ENCODE measurements at places on chromosomes 1 and 21.

DNA sequence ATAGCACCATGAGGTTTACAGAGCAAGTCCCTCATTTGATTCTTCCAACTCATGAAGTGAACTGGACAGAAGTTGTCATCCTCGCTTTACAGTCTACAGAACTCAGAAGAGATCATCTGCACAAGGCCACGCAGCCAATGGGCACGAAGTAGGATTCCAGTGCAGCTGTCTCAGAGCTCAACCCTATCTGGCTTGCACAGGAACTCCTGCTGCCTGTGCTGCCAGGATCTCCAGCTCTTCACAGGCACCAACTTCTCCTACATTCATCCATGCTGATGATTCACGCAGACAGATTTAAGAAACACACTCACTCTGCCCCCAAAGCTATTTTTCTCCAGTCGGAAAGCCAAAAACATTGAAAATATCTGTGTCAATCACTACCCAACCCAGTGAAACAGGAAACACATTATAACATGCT is 157.0 kb downstream of the RERE start:
- no peak for DNase-seq

DNA sequence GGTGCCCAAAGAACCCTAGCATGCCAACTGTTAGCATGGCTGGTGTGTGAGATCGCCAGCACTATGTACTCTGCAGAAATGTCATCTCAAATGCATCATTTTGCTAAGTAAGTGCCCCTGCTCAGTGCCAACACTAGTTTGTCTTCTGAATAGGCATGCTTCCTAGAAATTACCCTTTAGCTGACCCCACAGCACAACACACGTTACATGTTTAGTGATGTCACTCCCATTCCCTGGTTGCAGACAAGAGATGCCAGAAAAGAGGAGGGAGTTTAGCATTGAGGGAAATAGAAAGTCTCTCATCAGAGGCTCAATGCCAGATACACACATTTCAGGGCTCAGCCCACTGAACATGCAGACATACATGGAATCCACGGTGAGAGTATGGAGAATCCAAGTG is 9.3 kb upstream of the ST6GALNAC3 start:
- no peak for DNase-seq

DNA sequence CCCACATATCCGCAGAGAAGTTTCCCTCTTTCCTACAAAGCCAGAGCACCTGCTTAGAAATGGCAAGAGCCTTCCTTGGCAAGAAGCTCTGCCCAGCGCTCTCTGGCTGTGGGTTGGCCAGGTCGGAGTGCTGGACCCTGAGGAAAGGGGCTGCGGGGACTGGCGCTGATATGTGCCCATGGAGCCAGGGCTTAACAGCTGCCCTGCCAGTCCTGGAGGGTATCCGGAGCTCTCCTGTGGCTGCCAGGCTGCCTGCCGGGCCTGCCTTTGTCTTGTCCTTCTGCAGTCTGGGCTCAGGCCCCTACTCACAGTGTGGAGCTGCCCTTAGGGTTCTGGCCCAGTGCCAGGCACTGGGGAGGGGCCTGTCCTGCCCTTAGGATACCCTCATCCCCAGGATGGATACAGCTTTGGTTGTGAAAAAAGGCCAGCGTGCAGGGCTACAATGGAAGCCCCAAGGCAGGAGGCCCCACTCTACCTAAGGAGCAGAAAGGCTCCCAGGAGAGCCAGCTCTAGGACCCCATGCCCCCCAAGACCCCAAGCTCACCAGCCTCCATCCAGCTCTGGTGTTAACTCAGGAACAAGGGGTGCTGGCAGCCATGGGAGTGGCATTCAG is 43.4 kb downstream of the KIAA1614 start:
- no peak for DNase-seq

DNA sequence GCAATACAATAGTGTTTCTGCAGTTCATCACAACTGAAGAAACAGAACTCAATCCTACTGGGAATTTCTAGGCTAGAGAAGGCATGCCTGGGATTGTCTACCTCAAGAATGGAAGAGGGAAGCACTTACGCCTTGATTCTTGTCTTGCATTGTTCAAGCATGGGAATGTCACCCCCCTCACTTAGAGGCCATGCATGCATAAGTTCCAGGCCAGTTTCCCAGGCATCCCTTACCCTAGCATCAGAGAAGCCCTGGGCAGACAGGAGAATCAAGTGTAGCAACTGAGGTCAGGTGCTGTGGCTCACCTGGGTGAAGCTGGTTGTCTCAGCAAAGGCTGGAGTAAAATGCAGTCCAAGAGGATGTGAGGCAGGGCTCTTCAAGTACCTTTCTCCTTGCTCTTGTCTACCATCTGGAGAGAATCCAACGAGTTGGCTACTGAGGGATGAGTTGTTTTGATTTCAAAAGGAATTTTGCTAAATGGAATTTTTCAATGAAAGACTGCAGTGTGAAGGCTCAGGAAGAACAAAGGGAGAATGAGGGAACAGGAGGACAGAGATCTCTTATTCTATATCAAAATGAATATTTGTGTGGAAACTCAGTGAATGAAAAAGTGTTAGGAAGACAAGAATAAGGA is 174.3 kb downstream of the NEK7 start:
- DNase-seq: no peak

- no peak for DNase-seq
These were observed 463 bp downstream of the IL12RB2 start for GRCh38 chr1:67308136-67308535.

- DNase-seq: no peak
These were observed 25.7 kb upstream of the C1orf105 start for GRCh38 chr1:172394811-172395210.

DNA sequence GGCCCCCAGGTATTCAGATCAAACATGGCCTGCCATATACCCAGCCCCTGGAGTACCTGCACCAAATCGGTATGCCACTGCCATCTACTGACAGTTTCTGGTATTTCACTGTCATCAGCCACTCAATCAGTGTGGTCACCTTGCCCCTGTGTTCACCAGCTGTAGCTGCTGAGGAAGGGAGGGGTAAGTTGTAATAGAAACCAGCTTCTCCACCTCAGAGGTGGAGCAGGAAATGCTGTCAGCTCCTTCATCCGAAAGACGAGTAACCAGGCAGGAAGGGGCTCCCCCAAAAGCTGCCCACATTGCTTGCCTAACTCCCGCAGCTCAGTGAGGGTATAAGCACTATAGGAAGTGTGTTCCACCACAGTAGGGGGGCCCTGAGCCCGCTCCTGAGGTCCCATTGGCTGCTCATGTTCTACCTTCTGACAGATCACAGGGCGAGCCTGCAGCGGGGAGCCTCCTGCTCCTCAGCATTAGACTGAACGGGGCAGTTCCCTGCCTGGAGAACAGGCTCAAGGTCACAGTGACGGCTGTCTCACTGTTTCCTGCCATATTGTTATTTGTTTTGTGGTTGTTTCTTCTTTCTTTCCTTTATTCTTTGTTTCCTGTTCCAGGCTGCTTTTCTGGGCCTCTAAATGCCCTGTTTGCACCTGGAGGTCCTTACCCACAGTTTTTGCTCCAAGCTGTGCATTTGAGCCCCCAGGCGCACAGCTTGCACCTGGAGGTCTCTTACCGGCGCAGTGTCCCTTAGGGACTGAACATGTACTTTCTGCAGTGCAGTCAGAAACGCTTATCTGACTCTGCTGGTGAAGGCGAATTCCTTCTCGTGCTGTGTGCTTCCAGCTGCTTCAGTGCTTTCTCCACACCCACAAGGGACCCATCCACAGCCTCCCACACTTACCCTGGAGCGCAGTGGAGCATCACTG is 1638.3 kb downstream of the MRPL39 start:
- peak; percentile 82 for DNase-seq

GRCh38 chr21:25911730-25912401 is 177.1 kb downstream of the GABPA start:
- no peak for DNase-seq

- DNase-seq: no peak
These were observed 20.9 kb downstream of the FGGY start for GRCh38 chr1:59317780-59318179.

- no peak for DNase-seq
These were observed 116.4 kb downstream of the GREM2 start for GRCh38 chr1:240495601-240496000.

GRCh38 chr1:214219902-214220301 is 61.1 kb upstream of the SMYD2 start:
- no peak for DNase-seq

All from stimulated activated effector memory CD8-positive, alpha-beta T cell treated with anti-CD3 and anti-CD28 coated beads, Interleukin-12 subunit alpha, Interleukin-12 subunit beta, amount 100 ng/mL, for 72 hours (primary cell).